ENCODE measurements at places on chromosomes 12 and 14. TPM values are rescaled to one million over a fixed set of nuclear protein-coding genes. Genes with fewer than 3 reads are reported as not detected.

MAP3K9 gene
- total RNA-seq = 0.88 TPM

CARMIL3 gene
- under 0.01 TPM for total RNA-seq

WNT1 gene
- not detected for total RNA-seq

POTEG gene
- total RNA-seq = not detected

BATF gene
- 0.72 TPM for total RNA-seq

FSCB gene
- total RNA-seq = 0.22 TPM

SLC5A8 gene
- total RNA-seq = not detected

TTC9 gene
- total RNA-seq = under 0.01 TPM

Data from placental pericyte (primary cell).